Motor neuron (in vitro differentiated cells): ENCODE measurements at places on chromosomes 2 and 18. TPM values are rescaled to one million over a fixed set of nuclear protein-coding genes. Genes with fewer than 3 reads are reported as not detected.

EXOC6B gene
- total RNA-seq: 17.4 and 19.0 TPM in 2 replicates

- peak; percentile 78 for ATAC-seq
Observed at GRCh38 chr2:34012715-34013302, 413.7 kb upstream of the FAM98A start.

- ATAC-seq: peak; percentile 24
Observed at GRCh38 chr2:121080013-121080772, 204.8 kb downstream of the TFCP2L1 start.

DNA sequence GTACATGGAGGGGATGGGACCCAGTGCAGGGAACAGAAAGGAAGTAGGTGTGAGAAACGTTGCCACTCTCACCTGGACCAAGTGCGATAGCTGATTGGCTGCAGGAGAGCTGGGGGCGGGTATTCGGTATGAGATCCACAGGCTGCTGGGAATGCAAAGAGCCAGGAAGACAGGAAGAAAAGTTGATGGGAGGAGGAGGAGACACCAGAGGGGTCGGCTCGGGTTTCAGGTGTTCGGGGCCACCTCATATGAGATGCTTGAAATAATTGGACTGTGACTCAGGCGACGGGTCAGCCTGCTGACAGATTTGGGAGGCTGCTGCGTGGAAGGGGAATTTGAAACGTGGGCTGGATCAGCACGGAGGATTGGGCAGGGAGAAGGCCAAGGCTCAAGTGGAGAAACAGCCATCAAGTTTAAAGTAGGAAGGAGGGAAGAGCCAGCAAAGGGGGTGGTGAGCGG is 65.1 kb downstream of the MRPS9 start:
- ATAC-seq: no peak

EMX1 gene
- 0.41 and 0.73 TPM in 2 replicates for total RNA-seq

EN1 gene
- 16.9 and 26.6 TPM in 2 replicates for total RNA-seq

DNA sequence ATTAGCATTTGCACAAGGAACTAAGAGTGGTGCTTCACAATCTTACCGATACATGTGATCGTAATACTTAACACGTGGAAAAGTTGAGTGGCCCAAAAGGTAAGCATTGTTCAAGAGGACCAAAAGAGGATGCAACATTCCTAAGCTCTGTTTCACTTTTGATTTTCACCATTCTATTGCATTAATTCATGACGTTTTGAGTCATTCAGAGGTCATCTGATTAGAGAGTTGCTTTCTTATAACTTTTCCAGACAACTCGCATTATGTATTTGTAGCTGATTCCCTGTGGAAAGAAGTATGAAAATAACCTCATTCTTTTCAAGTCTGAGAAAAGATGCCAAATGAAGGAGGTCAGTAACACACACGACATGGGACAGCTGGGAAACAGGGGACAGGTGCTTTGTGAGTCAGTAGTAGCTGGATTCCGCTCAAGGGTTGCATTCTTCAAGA is 344.4 kb downstream of the RND3 start:
- ATAC-seq: no peak

GRCh38 chr2:2581331-2582159 is 250.5 kb upstream of the MYT1L start:
- ATAC-seq: no peak

GRCh38 chr2:220512419-220512818 is 885.0 kb downstream of the SLC4A3 start:
- ATAC-seq: no peak

- peak; percentile 93 for ATAC-seq
Observed at GRCh38 chr2:25664183-25664964, 9.0 kb downstream of the DTNB start.

SMARCAL1 gene
- 18.3 and 19.0 TPM in 2 replicates for total RNA-seq

DNA sequence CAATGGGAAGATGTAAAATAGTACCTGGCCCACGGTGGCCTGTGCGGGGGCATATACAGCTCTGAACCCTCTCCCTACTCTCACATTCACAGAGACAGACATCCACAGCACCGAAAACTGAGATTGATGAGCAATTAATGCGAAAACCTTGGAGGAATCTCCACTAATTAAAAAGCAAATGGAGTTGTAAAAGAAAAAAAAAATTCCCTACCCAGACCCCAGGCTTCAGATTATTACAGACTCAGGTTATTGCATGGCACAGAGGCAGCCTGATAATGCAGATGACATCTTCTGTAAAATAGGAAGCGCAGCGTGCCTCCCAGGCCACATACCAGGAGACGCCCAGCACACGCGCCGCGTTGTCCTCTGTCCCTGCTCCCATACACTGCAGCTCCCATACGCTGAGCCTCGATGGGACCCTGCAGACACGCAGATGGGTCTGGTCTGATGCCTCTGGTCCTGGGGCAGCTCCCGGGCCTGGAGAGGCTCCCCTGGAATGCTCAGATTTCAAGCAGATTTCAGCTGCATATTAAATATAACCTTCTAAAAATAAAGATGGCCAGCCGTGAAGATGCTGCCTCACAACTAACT is 496.1 kb upstream of the MYT1L start:
- ATAC-seq: no peak

GRCh38 chr2:97932975-97933662 is 62.6 kb downstream of the TMEM131 start:
- ATAC-seq: no peak

DNA sequence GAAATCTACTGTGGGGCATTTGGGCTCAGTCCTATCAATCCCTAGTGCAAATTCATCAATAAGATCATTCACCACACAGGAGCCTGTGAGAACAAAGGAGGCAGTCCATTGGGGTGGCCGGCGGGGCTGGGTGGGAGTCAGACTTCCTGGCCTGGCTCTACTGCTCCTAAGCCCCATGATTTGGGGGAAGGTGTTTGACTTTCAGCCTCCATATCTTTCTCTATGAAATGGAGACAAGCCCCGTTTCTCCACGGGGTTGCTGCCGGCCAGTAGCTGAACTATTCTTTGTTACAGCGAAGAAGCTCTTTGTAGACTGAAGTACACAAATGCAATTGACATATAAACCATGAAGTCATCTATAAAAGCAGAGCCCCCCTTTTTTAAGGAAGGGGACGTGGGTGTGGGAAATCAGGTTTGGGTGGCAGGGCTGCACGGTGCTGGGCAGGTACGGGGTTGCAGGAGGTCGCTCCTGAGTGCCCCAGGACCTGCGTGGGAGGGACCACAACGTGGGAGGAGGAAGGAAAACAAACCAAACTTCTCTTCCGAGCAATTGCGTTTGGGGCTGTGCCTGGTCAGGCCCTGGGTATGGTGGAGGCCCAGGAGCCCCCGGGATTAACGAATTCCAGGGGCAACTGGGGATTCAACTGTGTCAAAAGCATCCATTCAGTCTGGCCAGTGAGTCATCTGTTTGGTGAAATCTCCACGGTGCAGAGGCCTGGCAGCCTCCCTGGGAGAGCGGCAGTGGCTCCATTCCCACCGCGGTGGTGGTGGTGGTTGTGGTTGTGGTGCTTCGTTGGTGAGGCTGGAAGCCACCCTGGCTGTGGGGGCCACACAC is 18.2 kb downstream of the FBLN7 start:
- ATAC-seq: no peak

DNA sequence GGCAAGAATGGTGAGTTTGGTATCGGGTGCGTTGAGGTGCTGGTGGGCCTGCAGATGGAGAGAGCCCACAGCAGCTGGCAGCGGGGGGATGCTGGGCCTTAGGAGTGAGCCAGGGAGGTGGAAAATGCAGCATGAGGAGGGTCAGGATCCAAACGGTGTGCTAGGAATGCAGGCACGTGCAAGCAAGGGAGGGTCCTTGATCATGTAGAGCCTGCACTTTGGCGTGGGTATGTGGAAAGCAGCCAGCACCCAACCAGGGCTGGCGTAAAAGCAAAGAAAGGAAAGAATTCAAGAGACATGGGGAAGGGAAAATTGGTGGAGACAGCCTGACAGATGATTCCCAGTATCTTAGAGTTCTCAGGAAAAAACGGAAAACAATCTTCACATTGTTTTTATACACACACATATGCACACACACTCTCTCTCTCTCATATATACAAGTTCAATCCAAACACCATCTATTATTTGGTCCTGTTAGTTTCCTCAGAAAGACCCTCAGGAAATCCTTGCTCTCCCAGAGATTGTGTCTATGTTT is 46.3 kb downstream of the LTBP1 start:
- no peak for ATAC-seq

- no peak for ATAC-seq
Observed at GRCh38 chr2:33704406-33704855, 105.3 kb upstream of the FAM98A start.

- ATAC-seq: no peak
Observed at GRCh38 chr2:620471-621302, 56.5 kb downstream of the TMEM18 start.

SLC9A2 gene
- 0.46 and 0.59 TPM in 2 replicates for total RNA-seq

PLGLB1 gene
- total RNA-seq: 2.5 and 4.8 TPM in 2 replicates

GRCh38 chr2:164976301-164976700 is 21.0 kb upstream of the SLC38A11 start:
- ATAC-seq: no peak

DNA sequence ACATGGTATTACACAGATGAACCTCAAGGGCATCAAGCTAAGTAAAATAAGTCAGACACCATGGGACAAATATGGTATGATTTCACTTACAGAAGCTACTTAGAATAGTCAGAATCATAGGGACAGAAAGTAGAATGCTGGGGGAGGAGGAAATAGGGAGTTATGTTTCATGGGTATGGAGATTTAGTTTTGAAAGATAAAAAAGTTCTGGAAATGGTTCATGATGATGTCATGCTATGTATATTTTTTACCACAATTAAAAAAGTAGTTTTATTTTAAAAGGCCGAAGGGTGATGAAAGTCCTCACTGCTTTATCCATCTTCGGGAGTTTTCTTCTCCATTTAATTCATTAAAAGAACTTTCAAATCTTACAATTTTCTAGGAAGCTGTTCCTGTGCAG is 181.9 kb downstream of the CALCRL start:
- ATAC-seq: no peak

DNA sequence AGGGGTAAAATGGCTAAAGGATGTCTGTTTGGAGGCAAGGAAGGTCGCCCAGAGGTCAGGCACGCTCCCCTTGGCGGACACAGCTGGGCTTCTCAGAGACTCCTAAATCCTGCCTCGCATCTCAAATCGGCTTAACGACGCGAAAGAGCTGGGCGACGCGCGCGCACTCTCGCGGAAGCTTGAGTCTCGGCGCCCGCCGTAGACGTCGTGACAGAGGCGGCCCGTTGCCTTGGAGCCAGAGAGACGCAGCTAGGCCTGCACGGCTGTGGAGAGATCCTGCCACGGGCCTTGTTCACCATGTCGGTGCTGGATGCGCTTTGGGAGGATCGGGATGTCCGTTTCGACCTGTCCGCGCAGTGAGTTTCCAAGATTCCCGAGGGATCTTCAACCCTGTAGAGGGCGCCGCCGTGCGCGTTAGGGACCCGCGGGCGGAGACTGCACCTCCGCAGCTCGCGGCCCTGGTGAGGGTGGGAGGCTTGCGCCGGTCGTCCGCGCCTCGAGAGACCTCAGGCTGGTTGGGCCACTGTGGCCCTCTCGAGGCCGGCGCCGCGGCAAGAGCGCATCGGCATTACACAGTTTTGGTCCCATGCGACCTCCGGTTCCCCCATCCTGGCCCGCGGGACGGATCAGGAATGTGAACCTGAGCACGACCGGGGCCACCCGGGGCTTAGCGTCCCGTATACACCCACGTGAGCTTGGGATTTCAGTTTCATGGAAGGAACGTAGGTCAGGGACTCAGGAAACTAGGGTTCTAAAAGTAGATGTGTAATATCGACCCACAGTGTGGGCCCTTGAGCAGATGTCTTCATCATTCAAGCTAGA is at the start of gene BBS5:
BBS5 (plus strand) TSS at position 238 of the 822 bp plus-strand sequence; CDS start at position 298, 60 bp downstream.
- peak; percentile 96 for ATAC-seq

DNA sequence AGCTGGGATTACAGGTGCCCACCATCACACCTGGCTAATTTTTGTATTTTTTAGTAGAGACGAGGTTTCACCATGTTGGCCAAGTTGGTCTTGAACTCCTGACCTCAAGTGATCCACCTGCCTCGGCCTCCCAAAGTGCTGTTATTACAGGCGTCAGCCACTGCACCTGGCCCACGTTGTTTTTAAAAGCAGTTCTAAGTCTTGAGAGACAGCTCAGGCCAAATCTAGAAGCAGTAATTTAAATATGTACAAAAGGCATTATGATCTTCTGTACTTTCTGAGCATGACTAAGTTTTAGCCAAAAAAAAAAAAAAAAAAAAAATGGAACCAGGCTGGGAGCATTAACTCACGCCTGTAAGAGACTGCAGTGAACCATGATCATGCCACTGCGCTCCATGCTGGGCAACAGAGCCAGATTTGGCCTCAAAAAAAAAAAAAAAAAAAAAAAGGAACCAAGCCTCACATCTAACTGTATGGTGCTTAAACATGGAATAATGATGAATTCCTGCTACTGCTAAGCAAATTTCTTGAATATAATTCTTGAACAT is 4.0 kb downstream of the ABHD3 start:
- no peak for ATAC-seq

GATA6 gene
- total RNA-seq: 0.05 and 0.06 TPM in 2 replicates

NDUFV2 gene
- total RNA-seq: 129 and 133 TPM in 2 replicates

OSR1 gene
- 13.6 and 14.0 TPM in 2 replicates for total RNA-seq

- ATAC-seq: no peak
Observed at GRCh38 chr18:62937065-62937464, 221.7 kb downstream of the PHLPP1 start.

DNA sequence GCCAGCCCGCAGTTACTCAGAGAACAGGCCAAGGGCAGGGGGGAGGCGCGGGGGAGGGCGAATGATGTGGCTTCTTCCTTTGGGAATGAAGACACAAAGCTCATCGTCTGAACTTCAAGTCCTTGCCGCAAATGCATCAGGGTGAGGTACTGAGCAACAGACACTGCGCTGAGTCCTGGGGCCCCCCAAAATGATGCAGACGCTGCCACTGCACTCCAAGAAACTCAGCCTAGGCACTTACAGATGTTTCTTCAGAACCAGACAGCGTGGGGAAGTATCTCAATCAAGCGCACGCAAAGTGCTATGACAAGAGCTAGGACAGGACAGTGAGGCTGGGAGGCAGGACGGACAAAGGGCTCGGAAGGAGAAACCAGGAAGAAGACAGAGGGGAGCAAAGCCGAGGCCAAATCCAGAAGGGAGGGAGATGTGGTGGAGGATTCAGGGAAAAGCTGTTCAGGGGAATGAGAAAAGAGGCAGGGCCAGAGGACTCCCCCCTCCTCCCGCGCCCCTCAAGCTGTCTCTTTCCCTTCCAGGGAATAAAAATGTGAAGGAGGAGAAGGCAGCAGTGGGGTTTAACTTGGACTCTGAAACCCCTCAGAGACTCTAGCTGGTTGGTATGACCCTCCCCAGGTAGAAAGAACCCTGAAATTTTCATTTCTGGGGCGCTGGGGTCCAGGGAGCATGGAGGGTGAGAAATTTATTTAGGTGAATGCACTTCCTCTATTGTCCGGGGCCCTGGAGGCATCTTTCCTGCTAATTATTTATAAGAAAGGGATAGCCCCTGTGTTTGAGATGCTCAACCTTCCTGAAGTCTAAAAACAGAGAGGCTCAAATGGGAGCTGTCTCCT is 34.9 kb downstream of the CIB4 start:
- ATAC-seq: no peak

DNA sequence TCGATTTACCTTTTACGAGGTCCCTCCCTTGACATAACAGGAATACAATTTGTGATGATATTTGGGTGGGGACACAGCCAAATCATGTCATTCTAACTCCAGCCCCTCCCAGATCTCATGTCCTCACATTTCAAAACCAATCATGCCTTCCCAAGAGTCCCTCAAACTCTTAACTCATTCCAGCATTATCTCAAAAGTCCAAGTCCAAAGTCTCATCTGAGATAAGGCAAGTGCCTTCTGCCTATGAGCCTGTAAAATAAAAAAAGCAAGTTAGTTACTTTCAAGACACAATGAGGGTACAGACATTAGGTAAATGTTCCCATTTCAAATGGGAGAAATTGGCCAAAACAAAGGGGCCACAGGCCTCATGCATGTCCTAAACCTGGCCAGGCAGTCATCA is 381.1 kb downstream of the PIK3C3 start:
- ATAC-seq: no peak

- ATAC-seq: no peak
Observed at GRCh38 chr2:15195813-15196212, 365.3 kb downstream of the NBAS start.
